CD8-positive, alpha-beta memory T cell (primary cell): ENCODE measurements at places on chromosomes 16 and 17. TPM values are rescaled to one million over a fixed set of nuclear protein-coding genes. Genes with fewer than 3 reads are reported as not detected.
A peak's percentile ranks its signal among the peaks of the same experiment; 100 is the strongest.

DNA sequence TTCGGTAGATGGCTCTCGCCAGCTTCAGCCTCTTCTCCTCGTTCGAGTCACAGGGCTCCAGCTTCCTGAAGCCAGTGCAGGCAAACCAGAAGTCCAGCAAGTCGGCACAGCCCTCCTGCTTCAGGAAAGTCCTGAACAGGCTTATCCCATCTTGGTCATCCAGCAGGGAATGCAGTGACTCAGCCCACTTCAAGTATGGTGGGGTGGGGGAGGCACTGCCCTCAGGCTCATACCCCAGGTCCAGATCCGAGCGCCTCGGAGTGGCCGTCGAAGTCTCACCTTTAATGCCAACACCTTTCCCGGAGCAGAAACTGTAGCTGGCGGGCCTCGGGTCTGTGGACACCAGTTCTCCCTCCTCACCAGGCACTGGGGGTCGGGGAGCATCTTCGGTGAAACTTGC, 5.9 kb downstream of the AXIN1 start:
- peaks cover 12% of the 10 kb centered on the region for H3K36me3 ChIP-seq
- no peaks in the 10 kb centered on the region for H3K27me3 ChIP-seq
- no peak overlapping the region for H3K27ac ChIP-seq

- no peaks in the 10 kb centered on the region for H3K4me1 ChIP-seq
- peaks cover 10% of the 10 kb centered on the region for H3K27me3 ChIP-seq
- no peaks in the 10 kb centered on the region for H3K36me3 ChIP-seq
- H3K27ac ChIP-seq: no peak overlapping the region
- no peak for DNase-seq
- H3K4me3 ChIP-seq: no peak overlapping the region
Measured at GRCh38 chr17:4632581-4632920, 8.9 kb downstream of the ALOX15 start.

GRCh38 chr16:81311762-81312161, 3.0 kb upstream of the GAN start:
- peaks cover 29% of the 10 kb centered on the region for H3K4me1 ChIP-seq
- no peaks in the 10 kb centered on the region for H3K36me3 ChIP-seq
- H3K27me3 ChIP-seq: no peaks in the 10 kb centered on the region
- DNase-seq: no peak
- no peak overlapping the region for H3K4me3 ChIP-seq

GRCh38 chr17:67747681-67748235, 30.0 kb downstream of the NOL11 start:
- no peaks in the 10 kb centered on the region for H3K27me3 ChIP-seq
- H3K4me3 ChIP-seq: no peak overlapping the region
- no peak overlapping the region for H3K27ac ChIP-seq
- H3K4me1 ChIP-seq: no peaks in the 10 kb centered on the region
- peaks cover 45% of the 10 kb centered on the region for H3K36me3 ChIP-seq
- no peak for DNase-seq

- H3K27ac ChIP-seq: no peak overlapping the region
- H3K4me1 ChIP-seq: no peaks in the 10 kb centered on the region
- H3K4me3 ChIP-seq: no peak overlapping the region
- no peaks in the 10 kb centered on the region for H3K36me3 ChIP-seq
- H3K27me3 ChIP-seq: no peaks in the 10 kb centered on the region
Measured at GRCh38 chr16:75237398-75238131, 13.9 kb downstream of the BCAR1 start.

GRCh38 chr17:1323336-1323735, 43.9 kb downstream of the TRARG1 start:
- DNase-seq: no peak
- H3K36me3 ChIP-seq: no peaks in the 10 kb centered on the region
- H3K4me3 ChIP-seq: no peak overlapping the region
- no peak overlapping the region for H3K27ac ChIP-seq

DNA sequence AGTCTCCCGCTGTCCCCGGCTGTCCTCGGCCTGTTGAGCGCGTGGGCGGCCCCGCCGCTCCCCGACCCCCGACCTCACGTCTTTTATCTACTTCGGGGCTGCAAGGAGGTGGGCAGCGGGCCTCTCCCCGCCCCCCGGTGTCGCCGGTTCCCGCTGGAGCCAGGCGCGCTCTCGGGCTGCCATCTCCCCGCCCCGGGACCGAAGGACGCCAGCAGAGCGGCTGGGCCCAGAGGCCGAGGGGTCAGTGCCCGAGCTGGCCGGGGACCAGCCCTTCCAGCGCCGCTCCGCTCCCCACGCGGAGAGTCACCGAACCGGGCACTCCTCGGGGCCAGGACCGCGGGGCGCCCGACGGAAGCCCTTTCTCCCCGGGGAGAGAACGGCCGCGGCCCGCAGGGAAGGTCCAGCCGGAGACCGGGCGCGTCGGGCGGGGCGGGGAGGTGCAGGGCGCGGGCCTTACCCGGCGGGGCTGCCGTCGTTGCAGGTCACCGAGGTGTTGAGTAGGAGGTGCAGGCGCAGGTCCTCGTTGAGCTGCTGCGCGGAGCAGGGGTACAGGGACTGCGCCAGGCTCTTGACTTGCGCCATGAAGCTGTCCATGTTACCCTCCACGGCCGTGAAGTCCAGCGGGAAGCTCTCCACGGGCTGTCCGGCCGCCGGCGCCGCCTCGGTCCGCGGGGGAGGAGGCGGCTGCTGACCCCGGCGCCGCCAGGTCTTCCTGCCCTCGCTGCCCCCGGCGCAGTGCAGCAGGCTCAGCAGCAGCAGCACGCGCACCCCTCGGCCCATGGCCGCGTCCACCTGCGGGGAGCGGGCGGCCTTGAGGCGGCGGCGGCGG, 643 bp downstream of the NOTUM start:
- no peak overlapping the region for H3K4me3 ChIP-seq
- H3K4me1 ChIP-seq: no peaks in the 10 kb centered on the region
- peaks cover 13% of the 10 kb centered on the region for H3K27me3 ChIP-seq
- DNase-seq: no peak
- H3K27ac ChIP-seq: peak overlapping the region; percentile 16

DNA sequence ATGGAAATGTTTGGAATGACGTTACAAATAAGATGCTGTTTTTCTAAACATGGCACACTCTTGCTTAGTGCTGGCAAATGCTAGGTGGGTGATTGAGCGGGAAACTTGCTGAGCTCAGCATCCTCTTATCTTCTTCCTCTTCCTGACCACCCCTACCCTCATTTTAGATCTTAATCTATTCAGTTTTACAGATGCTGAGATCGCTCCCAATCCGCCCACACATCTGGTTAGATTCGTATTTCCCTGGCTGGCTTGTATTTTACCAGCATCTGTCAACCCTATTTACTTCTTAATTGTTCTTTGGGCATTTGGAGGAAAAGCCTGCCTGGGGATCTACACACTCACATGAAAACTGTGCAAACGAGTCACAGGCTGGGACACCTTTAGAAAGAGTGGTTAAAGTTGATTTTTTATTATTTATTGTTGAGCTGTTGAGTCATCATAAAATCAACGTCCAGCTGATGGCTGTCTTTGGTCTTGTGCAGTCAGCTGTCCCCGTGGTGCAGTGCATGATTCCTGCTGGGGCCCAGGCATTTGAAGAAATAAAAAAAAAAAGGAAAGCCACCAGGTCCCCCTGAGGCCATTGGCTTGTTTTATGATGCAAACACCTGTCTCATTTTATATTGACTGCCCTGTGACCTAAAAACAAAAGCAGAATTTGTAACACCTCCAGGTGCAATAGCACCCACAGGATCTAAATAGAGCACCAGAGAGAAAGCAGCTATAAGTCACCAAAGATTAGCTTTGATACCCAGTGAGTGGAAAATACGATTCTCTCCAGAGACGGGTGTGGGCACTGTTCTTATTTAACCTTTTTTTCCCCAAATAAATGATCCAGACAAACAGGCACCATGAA, 258.6 kb downstream of the HS3ST3B1 start:
- H3K4me3 ChIP-seq: no peak overlapping the region
- H3K27me3 ChIP-seq: no peaks in the 10 kb centered on the region
- no peak for DNase-seq
- peaks cover 4% of the 10 kb centered on the region for H3K4me1 ChIP-seq

- H3K27ac ChIP-seq: no peak overlapping the region
- peaks cover 4% of the 10 kb centered on the region for H3K27me3 ChIP-seq
- H3K4me1 ChIP-seq: no peaks in the 10 kb centered on the region
Measured at GRCh38 chr17:58019039-58019438, 12.0 kb upstream of the SRSF1 start.

- H3K4me1 ChIP-seq: peaks cover 47% of the 10 kb centered on the region
- peak overlapping the region; percentile 61 for H3K27ac ChIP-seq
- peaks cover 7% of the 10 kb centered on the region for H3K36me3 ChIP-seq
- no peaks in the 10 kb centered on the region for H3K27me3 ChIP-seq
- no peak overlapping the region for H3K4me3 ChIP-seq
Measured at GRCh38 chr16:3022208-3022683, 1.5 kb downstream of the HCFC1R1 start.

- H3K27ac ChIP-seq: no peak overlapping the region
- no peaks in the 10 kb centered on the region for H3K36me3 ChIP-seq
- H3K27me3 ChIP-seq: no peaks in the 10 kb centered on the region
- DNase-seq: no peak
Measured at GRCh38 chr17:82221341-82221902, 7.4 kb upstream of the SLC16A3 start.

- no peak overlapping the region for H3K4me3 ChIP-seq
- no peak for DNase-seq
- peaks cover 16% of the 10 kb centered on the region for H3K4me1 ChIP-seq
- H3K27ac ChIP-seq: no peak overlapping the region
Measured at GRCh38 chr16:46826631-46827030, 4.3 kb downstream of the C16orf87 start.

DNA sequence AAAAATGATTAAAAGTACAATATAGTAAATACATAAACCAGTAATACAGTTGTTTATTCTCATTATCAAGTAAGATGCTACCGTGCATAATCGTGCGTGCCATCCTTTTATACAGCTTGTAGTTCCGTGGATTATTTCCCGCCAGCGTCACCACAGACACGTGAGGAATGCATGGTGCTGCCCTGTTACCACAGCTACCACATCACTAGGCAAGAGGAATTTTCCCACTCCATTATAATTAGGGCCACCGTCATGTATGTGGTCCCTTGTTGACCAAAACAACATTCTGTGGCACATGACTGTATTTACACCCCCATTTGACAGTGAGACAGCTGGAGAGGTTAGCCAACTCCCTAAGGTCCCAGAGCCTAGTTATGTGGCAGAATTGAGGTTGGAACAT, 30.5 kb upstream of the LGALS9 start:
- no peak overlapping the region for H3K27ac ChIP-seq
- no peak overlapping the region for H3K4me3 ChIP-seq
- no peak for DNase-seq
- H3K36me3 ChIP-seq: no peaks in the 10 kb centered on the region

- DNase-seq: no peak
- no peak overlapping the region for H3K27ac ChIP-seq
- H3K27me3 ChIP-seq: no peaks in the 10 kb centered on the region
- H3K36me3 ChIP-seq: no peaks in the 10 kb centered on the region
- no peaks in the 10 kb centered on the region for H3K4me1 ChIP-seq
Measured at GRCh38 chr17:10380631-10381408, 8.0 kb upstream of the MYH13 start.

GRCh38 chr17:34301986-34302385, 16.4 kb downstream of the CCL11 start:
- H3K4me3 ChIP-seq: no peak overlapping the region
- no peaks in the 10 kb centered on the region for H3K36me3 ChIP-seq
- DNase-seq: no peak

- H3K36me3 ChIP-seq: peaks cover 3% of the 10 kb centered on the region
- H3K4me3 ChIP-seq: no peak overlapping the region
- DNase-seq: no peak
- H3K27ac ChIP-seq: no peak overlapping the region
Measured at GRCh38 chr16:24009098-24009497, 173.3 kb downstream of the PRKCB start.

GRCh38 chr16:12688951-12689850, 114.5 kb downstream of the CPPED1 start:
- peaks cover 8% of the 10 kb centered on the region for H3K4me1 ChIP-seq
- no peak overlapping the region for H3K4me3 ChIP-seq
- H3K27me3 ChIP-seq: no peaks in the 10 kb centered on the region
- no peaks in the 10 kb centered on the region for H3K36me3 ChIP-seq
- H3K27ac ChIP-seq: no peak overlapping the region

DNA sequence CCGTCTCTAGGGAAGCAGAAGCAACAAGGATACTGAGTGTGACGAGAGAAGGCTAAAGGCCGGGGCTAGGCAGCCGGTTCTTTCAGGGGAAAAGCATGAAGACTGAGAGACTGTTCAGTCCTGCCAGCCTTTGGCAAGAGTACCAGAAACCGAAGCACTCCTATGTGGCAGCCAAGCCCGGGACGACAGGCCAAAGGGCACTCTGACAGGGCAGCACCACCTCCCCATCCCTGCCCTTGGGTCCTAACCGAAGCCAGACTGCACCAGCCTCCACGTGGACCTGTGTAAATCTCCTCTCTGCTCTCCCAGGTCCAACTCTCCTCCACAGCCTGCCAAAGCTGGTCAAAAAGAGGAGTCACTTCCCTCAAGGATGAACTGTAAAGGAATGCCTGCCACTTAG, 23.5 kb upstream of the ALOX15 start:
- no peak overlapping the region for H3K4me3 ChIP-seq
- H3K27me3 ChIP-seq: no peaks in the 10 kb centered on the region

GRCh38 chr17:28702026-28702751, 9.5 kb downstream of the PROCA1 start:
- DNase-seq: no peak
- peaks cover 59% of the 10 kb centered on the region for H3K36me3 ChIP-seq
- H3K4me1 ChIP-seq: no peaks in the 10 kb centered on the region
- H3K27ac ChIP-seq: no peak overlapping the region
- no peak overlapping the region for H3K4me3 ChIP-seq
- no peaks in the 10 kb centered on the region for H3K27me3 ChIP-seq

- H3K4me1 ChIP-seq: peaks cover 44% of the 10 kb centered on the region
- no peaks in the 10 kb centered on the region for H3K36me3 ChIP-seq
- peak; percentile 29 for DNase-seq
- H3K27ac ChIP-seq: no peak overlapping the region
- no peaks in the 10 kb centered on the region for H3K27me3 ChIP-seq
Measured at GRCh38 chr17:28547623-28548416, 4.6 kb downstream of the UNC119 start.

DNA sequence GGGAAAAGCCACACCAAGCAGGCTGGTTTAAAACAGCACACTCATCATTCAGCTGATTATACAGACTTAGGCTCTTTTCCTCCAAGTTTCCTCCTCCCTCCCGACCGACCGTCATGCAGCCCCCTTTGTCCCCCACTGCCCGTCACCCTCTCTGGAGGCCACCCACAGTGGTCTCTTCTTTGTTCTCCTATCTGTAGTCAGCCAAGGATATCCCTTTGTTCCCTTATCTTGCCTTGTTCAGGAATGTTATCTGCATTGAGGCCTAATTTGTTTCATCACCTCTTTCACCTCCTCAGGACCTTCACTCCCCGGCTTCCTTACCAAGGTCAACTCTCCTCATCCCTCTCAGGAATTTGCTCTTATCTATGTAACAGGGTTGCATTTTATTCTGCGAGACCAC, 186.4 kb upstream of the CDH13 start:
- no peaks in the 10 kb centered on the region for H3K36me3 ChIP-seq
- no peak overlapping the region for H3K4me3 ChIP-seq
- no peaks in the 10 kb centered on the region for H3K27me3 ChIP-seq
- no peaks in the 10 kb centered on the region for H3K4me1 ChIP-seq

The SMG6 gene
- total RNA-seq: 54.1 TPM

The KRTAP4-12 gene
- total RNA-seq: not detected

The BCL7C gene
- 35.0 TPM for total RNA-seq

The ZG16B gene
- total RNA-seq: 0.74 TPM

The CRHR1 gene
- total RNA-seq: not detected

The NGFR gene
- total RNA-seq: 0.07 TPM

The TRPV2 gene
- total RNA-seq: 60.0 TPM

The FTO gene
- total RNA-seq: 56.0 TPM

The TEX14 gene
- total RNA-seq: 0.11 TPM

The ZG16 gene
- total RNA-seq: not detected

The PRM1 gene
- total RNA-seq: not detected

The EVI2B gene
- total RNA-seq: 29.8 TPM

The PLK1 gene
- total RNA-seq: 48.3 TPM

The USP43 gene
- 0.24 TPM for total RNA-seq

The CNGB1 gene
- total RNA-seq: not detected

The CCL3 gene
- 1,154 TPM for total RNA-seq
